ENCODE measurements at places on chromosomes 12 and 14. TPM values are rescaled to one million over a fixed set of nuclear protein-coding genes. Genes with fewer than 3 reads are reported as not detected.

FAM186B gene
- total RNA-seq, result not detected

FGD4 gene
- total RNA-seq, result 22.5 TPM

RNF212B gene
- not detected for total RNA-seq

LBHD2 gene
- total RNA-seq, result not detected

OR4E2 gene
- total RNA-seq, result not detected

BTBD7 gene
- 11.2 TPM for total RNA-seq

SYT1 gene
- total RNA-seq, result 6.2 TPM

PITPNM2 gene
- total RNA-seq, result 13.0 TPM

KRT79 gene
- not detected for total RNA-seq

CNTN1 gene
- not detected for total RNA-seq

PKP2 gene
- 1.3 TPM for total RNA-seq

WNT1 gene
- total RNA-seq, result not detected

POP5 gene
- 36.6 TPM for total RNA-seq

PRH2 gene
- total RNA-seq, result not detected

TBK1 gene
- 25.9 TPM for total RNA-seq

PLXNC1 gene
- 0.80 TPM for total RNA-seq

DNAJC22 gene
- 0.98 TPM for total RNA-seq

LRIG3 gene
- total RNA-seq, result 17.3 TPM

STYK1 gene
- 7.3 TPM for total RNA-seq

ERO1A gene
- 91.5 TPM for total RNA-seq

PMCH gene
- total RNA-seq, result not detected

TEP1 gene
- total RNA-seq, result 16.3 TPM

KRT75 gene
- not detected for total RNA-seq

BEGAIN gene
- 0.20 TPM for total RNA-seq

JDP2 gene
- 13.5 TPM for total RNA-seq
